ENCODE measurements at places on chromosomes 4 and X.

DNA sequence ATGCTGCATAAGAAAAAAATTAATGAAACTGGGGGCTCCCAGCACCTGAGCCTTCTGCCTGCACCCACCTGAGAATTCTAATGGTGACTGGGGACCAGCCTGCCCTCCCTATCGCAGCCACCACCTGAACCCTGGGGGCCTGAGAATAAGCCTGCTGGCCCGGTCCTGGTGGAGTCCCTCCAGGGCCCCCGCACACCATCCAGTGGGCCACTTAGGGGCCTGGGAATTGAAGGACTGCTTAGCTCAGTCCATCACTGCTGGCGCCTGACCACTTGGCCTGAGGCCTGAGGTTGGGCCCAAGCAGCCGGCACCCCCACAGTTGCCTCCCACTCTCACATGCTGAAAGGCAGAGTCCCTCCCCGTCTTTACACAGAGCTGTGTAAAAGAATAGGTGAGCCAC, 230.8 kb downstream of the ENOX2 start:
- DNase-seq = no peak

GRCh38 chr4:88172987-88173386, 14.5 kb upstream of the ABCG2 start:
- DNase-seq = no peak

GRCh38 chr4:1573830-1574459, 110.2 kb downstream of the FAM53A start:
- no peak for DNase-seq

DNA sequence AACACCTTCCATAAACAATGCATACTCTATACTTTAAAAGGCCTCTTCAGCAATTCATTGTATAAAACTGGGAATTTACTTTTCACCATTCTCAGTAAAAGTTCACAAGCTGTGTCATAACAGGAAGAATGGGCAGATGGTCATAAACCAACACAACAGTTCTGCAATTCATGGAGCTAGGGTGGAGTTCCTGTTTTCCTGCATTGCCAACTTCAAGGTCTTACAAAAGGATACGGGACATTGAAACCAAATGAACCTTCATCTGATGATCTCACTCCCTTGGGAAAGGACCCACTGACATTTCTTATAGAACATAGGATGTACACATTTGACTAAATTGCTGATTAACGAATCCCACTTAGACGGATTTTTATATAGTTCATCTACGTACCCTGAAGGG, 4.1 kb downstream of the KDR start:
- DNase-seq = no peak

GRCh38 chr4:16051980-16052379, 31.8 kb downstream of the PROM1 start:
- no peak for DNase-seq

DNA sequence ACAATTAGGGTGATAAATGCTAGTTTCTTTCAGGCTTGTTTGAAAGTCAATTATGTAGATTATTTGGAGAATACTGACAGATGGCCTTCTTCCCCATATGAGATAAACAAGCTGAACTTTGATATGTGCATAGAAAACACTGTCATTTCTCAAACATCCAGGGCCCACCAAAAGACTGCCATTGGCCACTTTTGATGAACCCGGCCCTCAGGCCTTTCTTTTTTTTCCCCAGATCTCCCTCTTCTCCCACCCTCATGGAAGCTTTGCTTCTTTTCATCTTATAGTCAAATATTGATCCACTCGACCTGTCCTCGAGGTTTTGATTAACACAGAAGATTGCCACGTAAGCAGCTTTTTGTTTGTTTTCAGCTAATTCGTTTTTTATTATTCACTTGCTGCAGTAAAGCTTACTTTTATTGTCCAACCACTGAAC, 377.4 kb downstream of the SMARCA1 start:
- DNase-seq = no peak

DNA sequence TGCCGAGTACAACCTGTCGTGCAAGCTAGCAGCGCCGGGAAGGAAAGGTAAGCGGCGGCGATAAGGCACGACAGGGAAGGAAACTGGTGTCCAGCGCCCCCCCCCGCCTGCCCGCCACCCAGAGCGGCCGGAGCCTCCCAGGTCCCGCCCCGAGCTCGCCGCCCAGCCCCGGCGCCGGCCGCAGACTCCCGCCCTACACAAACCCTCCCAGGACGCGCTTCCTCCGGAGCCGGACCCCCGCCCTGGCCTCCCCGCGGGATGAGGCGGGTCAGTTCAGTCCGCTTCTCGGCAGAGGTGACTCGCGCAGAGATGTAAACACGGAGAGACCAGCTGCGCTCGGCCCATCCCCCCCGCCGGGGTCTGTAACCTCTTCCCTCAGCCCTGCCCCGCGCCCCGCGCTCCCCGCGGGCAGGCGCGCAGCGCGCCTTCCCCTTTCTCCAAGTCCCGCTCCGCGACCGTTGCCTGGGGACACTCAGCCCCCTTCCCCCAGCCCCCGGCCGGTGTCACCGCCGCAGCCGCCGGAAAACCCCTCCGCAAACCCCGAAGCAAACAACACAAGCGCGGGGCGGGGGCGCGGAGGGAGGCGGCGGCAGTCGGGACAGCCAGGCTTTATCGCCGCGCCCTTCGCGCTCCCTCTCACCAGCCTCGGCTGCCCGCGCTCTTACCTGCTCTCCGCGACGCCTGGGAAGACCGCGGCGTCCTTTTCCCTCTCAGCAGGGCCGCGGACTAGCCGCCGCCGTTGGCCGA, 543 bp downstream of the ELF2 start:
- DNase-seq = peak; percentile 65

DNA sequence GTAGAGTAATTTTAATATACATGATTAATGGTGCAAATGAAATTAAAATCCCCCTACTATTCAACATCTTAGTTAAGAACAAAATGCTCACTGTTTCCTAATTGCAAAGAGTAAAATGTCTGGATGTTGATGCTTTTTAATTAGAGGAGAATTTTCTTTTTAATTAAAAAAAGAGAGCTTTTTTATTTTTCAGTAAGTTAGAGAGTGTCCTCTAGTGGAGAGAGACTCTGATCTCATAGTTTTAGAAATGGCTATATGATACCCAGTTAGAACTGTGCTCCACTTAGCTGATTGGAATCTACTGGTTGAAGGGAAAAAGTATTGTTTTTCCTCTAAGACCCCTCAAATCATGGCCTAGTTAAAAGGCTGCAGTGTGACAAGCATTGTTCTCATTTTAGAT, 312.0 kb upstream of the MAGEB2 start:
- no peak for DNase-seq

GRCh38 chr4:88015659-88016295, 8.3 kb downstream of the PKD2 start:
- DNase-seq = no peak

GRCh38 chr4:117327491-117327890, 242.1 kb upstream of the TRAM1L1 start:
- DNase-seq = no peak

DNA sequence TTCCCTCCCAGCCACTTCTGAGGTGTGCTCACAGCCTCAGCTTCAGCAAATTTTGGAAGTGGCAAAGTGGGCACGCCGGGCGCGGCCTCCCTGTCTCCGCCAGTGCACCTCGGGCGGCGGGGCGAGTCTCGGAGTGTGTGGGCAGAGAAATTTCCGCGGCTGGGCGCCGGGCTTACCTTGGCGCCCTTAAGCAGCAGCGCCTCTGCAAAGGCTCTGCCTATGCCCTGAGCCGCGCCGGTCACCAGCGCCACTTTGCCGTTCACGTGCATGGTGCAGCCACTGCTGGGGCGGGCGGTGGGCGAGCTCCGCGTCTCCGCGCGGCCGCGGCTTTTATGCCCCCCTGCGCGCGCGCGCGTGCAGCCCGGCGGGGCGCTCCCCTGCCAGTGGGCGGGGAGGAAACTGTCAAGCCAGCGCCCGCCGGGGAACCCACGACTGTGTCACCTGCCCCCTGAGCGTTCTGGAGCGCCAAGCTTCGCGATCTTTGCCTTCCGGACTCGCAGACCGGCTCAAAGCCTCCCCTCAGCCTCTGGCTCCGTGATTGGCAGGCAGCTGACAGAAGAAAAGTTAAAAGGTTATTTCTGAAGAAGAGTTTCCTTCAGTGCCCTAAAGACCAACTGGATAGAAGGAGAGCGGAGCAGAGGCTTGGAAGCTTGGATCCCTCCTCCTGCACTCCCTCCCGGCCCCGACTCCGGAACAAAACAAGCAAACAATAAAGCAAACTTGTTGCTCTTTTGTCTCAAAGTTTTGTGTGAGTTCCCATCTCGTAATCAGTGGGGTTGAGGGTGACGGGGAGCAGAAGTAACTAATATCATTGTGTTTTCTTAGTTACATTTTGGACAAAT, at the start of gene HPGD:
HPGD (minus strand) TSS at position 306 of the 842 bp plus-strand sequence; CDS start at position 269, 37 bp downstream.
- DNase-seq = peak; percentile 74

DNA sequence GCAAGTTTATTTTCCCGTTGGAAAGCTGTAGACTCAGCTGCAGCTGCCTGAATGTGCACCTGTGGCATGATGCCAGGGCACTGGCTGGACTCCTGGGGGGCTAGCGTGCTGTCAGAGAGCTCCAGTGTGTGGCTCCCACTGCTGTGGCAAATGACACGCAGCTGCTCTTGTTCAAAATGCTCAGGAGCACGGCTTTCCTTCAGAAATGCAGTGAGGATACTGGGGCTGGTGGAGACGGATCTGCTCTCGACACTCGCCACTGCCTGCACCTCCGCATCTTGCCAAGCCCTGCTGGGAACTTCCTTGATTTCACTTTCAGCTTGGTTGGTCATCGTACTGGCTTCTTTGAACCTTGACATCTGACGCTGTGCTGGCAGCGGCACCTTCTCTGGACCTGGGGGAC, 58.7 kb downstream of the GPRIN3 start:
- no peak for DNase-seq

DNA sequence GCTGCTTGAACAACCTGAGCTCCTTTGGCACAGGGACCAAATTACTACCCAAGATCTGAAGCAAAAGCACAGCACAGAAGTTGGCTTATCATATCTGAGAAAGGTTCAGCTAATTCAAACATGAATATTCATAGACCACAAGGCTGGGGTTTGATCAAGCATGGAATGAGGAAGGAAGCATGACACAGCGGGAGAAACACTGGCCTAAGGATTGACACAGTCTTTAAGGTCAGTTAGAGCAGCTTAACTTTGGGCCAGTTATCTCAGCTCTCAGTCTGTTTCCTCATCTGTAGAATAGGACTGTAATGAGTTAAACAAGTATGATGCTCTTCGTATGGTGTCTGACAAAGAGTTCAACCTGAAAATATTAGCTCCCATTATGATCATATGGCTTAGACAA, 88.5 kb upstream of the CBR4 start:
- DNase-seq = no peak

- no peak for DNase-seq
These were observed 195.3 kb upstream of the ANXA3 start for GRCh38 chr4:78356251-78356786.

All from CD4-positive, alpha-beta T cell treated with Interleukin-17A for 4 hours (primary cell).